Activated CD4-positive, alpha-beta T cell treated with anti-CD3 and anti-CD28 coated beads, Interleukin-2, amount 10 ng/mL, durations not matched to agents 7 days and 5 days (primary cell): ENCODE measurements at places on chromosomes 4 and X. TPM values are rescaled to one million over a fixed set of nuclear protein-coding genes. Genes with fewer than 3 reads are reported as not detected.

- DNase-seq = no peak
These were observed 39.0 kb downstream of the SH3RF1 start for GRCh38 chr4:169231647-169232262.

DNA sequence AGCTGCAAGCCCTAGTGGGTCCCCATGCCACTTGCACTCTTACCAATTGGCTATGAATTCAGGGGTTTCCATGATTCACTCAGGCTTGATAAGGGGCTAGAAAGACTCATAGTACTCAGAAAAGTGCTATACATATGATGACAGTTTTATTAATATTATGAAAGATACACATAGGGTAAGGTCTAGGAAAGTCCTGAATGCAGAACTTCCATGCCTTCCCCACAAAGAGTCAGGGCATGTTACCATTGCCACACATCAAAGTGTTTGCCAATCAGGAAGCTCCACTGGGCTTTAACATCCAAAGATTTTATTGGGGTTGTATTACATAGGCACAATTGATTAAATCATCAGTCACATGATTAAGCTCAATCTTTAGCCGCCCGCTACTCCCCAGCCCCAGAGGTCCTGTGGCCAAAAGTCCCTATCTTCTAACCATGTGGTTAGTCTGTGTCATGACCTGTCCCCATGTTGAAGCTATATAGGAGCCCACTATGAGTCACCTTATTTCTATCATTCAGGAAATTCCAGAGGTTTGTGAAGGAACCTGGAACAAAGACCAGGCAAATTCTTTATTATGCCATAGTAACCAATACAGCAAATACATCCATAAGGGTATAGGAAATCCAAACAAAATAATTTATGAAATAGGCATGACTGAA, 635.6 kb downstream of the STPG2 start:
- no peak for DNase-seq

DNA sequence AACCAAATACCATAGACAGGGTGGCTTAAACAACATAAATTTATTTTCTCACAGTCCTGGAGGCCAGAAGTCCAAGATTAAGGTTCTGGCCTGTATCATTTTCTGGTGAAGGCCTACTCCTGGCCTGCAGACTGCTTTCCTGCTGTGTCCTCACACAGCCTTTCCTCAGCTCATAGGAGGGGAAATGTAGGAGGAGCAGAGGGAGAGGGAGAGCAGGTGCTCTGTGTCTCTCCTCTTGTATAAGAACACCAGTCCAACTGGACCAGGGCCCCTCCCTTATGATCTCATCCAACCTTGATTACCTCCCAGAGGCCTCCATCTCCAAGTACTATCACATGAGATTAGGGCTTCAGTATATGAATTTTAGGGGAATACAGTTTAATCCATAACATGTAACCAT, 34.3 kb downstream of the RAPGEF2 start:
- DNase-seq = no peak

GRCh38 chr4:85901500-85901899, 426.6 kb downstream of the ARHGAP24 start:
- DNase-seq = no peak

GRCh38 chrX:119579414-119579813, 5.1 kb downstream of the UBE2A start:
- DNase-seq = no peak

- no peak for DNase-seq
These were observed 9.4 kb downstream of the TASL start for GRCh38 chrX:30568136-30568535.

- DNase-seq = no peak
These were observed 31.8 kb downstream of the ZNF732 start for GRCh38 chr4:273309-274017.

DNA sequence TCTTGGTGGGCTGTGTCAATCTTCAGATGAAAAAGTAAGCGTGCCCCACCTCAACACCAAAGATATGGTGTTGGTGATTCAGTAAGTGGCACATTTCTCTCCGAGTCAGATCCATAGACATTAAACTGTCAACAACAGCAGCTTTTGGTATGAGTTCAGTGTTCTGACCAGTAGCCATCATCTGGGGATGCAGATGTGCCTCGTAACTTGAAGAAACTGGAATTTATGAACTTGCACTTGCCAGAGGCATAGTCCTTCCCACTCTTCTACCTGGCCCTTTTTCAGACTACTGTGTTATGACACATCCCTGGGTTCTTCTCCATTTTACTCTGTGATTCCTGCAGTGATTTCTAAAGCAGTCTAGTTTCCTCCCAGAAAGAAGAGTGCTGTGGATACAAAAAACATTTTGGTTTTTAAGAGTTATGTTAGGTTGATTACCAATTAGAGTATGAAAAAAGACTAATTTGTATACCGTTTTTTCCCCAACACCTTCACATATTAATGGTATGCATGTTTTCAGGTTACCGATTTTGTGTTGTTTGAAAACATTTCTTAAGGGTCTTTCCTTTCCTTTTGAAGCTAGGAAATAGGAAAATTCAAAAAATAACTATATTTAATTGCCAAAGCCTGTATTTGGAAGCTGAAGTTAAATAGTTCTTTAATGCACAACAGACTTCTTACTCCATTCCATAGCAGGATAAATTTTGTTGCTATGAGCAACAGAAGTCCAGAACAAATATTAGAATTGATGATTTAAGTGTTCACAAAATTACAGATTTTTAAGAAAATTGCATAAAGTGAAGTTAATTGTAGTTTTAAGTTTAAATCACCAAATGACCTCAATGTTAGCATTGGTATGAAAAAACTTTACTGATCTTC, 39.3 kb downstream of the NUDT6 start:
- DNase-seq = no peak

HPGD gene
- total RNA-seq = 7.3 TPM

SPON2 gene
- 28.3 TPM for total RNA-seq

LRAT gene
- not detected for total RNA-seq

GC gene
- not detected for total RNA-seq

DSPP gene
- total RNA-seq = not detected

MAGEC1 gene
- not detected for total RNA-seq

RAP2C gene
- total RNA-seq = 28.1 TPM
